ENCODE measurements at places on chromosomes 1 and 21. TPM values are rescaled to one million over a fixed set of nuclear protein-coding genes. Genes with fewer than 3 reads are reported as not detected.

DNA sequence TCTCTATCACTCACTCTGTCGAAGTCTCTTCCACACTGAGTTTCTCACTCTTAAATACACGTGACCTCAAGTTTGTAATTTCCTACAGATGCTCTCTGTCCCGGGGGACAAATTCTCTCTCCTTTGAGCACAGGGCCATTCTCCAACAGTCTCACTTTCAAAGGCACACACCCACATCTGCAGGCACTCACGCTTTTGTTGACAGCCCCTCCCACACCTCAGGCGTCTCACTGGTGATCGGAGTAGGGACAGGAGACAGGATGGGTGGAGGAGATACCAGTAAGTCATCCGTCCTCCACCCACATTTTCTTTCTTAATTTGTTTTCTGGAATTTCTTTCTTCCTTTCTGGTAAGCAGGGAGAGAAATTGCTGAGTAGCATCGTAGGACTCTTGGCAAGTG, 40.6 kb upstream of the GREM2 start:
- DNase-seq: no peak

DNA sequence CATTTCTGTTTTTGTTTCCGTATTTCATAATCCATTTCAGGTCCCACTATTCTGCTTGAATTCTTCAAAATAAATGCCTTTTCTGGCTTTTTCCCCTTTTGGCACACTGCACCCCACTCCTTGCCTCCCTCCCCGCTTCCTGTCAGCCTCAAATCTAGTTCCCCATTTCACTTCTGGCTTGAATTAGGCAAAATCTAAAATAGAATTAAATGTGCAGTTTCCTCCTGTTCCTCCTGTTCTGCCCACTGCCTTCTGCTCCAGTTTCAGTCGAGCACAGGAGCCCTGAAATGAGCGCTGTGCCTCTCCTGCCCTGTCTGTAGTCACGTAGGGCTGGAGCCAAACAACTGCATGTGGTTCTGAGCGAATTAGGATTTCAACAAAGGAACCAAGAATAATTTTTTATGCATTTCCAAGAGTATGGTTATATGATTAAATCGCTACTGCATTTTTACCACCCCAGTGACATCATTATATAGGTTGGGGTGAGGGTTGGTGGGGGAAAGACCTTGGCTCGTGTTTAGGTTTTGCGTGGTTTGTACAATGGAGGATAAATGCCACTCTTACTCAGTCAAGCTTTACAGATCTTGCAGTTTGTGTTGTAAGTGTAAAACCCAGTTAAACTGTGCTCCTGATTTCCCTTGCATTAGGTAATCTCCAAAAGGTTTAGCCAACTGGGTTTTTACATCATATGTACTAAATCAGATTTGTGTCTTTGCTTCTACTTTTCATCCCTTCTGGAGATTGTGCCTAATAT, 114.9 kb downstream of the VPS13D start:
- DNase-seq: no peak

DNA sequence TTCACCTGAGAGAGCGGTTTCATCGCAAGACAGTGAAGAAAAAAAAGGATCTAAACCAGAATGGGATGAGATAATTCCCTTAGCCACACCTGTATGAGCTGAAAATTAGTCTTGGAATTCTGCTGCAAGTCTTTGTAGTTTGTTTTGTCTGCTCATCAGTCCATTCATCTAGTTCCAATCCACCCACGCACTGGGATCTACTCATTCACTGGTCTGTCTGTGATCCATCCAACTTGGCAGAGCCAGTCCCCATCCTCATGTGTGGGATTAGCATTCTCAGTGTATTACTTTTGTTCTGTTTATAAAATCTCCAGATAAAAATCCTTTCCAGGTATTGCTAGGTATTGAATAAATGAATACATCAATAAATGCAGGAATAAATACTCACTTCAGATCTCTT, 266.5 kb upstream of the USP24 start:
- no peak for DNase-seq

- no peak for DNase-seq
Measured at GRCh38 chr1:188224263-188224662, 1395.5 kb downstream of the PLA2G4A start.

- DNase-seq: no peak
Measured at GRCh38 chr1:63793741-63794240, 20.0 kb downstream of the ROR1 start.

DNA sequence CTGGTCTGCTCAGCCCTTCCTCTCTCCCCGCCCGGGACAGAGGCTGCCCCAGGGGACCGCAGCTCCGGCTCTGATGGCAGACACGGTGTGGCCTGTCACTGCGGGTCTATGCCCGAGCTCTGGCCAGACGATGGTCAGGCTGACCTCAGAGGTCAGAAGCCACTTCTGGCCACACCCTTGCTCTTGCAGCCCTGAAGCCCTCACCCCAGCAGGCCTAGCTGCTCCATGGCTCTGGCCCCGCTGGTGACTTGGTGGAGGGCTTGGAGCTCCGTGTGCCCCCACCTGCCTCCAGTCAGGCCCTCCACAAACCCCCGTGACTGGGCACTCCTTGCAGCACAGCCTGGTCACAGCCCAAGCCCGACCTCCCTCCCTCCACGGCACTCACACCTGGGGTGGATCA, 47.6 kb downstream of the PRDM16 start:
- no peak for DNase-seq

DNA sequence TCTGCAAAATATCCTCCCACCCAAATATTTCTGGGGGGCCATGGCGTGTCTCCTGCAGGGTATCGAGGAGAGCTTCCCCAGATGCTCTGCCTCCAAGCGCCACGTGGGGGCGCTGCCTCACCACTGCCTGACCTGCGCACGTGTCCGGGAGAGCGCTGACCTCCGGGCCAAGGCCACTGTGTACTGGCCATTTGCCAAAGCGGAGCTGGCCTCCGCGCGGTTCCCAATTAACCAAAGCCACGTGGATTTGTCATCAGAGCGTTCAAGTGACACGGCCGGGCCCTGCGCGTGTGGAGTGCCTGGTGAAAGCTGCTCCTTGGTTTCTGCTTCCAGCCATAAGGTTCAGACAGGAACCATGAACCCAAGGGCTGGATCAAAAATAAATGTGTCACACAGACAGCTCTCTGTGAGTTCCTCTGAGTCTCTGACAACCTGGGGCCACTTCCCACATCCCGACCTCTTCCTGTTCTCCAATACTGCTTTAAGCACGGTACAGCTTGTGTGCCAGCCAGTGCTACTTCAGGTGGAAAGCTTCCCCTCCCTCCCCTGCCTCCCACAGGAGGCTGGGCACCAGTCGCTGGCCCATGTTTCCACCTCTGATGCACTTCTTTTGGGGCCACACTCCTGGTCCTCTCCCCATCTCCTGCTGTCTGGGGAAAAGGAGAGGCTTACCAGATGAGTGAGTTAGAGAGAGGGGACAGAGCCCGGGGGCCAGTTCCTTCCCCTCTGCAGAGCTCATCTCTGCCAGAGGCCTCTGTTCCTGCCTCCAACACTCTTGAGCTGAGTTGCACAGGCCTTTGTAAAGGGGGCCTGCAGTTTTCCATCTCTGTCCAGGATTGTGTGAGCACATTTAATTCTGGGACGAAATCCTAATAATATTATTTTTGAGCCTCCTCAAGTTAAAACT, 26.1 kb downstream of the ZP4 start:
- DNase-seq: peak; percentile 88

GRCh38 chr21:35743571-35743970, 316.8 kb downstream of the SETD4 start:
- DNase-seq: no peak

The AHDC1 gene
- 131 TPM for total RNA-seq

The PAX7 gene
- total RNA-seq: 0.07 TPM

The OLIG2 gene
- 21.4 TPM for total RNA-seq

Measured in glutamatergic neuron (in vitro differentiated cells).